Activated CD4-positive, alpha-beta T cell treated with anti-CD3 and anti-CD28 coated beads for 36 hours (primary cell): ENCODE measurements at places on chromosomes 5 and 9. TPM values are rescaled to one million over a fixed set of nuclear protein-coding genes. Genes with fewer than 3 reads are reported as not detected.

The MXD3 gene
- total RNA-seq: 27.2 TPM

DNA sequence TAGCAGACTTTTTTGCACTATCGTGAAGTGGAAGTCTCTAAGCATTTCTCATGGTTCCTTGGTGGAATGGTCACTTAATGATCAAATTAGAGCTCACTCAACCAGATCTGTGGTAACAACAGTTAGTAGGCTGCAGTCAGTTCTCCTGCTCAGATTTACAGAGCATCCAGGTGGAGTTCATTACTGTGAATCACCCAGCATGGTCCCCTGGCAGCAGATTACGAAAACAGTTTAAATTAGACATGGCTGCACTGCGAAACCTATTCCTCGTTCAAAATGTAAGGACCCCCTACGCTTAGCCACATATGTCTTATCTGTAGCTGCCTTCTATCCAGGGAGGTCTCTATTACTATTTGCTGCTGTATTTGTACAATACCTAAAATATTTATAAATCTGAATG is 823.6 kb upstream of the ARRDC3 start:
- no peak for DNase-seq

DNA sequence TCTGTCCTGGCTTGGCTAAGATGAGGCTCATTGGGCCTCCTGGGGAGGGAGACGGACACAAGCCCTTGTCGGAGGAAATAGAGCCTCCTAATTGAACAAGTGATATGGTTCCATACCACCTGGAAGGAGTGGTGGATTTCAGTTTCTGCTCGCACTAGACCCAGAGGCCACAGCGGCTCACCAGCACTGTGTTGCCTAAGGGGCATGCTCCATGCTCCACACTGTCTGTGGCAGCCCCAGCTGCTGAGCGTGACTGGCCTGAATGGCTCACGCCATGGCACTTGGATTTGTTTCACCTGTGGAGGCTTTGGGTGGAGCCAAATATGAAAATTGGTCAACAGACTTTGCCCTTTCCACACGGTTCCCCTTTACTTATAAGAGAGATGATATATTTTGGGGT is 181.1 kb downstream of the HSPA4 start:
- no peak for DNase-seq

DNA sequence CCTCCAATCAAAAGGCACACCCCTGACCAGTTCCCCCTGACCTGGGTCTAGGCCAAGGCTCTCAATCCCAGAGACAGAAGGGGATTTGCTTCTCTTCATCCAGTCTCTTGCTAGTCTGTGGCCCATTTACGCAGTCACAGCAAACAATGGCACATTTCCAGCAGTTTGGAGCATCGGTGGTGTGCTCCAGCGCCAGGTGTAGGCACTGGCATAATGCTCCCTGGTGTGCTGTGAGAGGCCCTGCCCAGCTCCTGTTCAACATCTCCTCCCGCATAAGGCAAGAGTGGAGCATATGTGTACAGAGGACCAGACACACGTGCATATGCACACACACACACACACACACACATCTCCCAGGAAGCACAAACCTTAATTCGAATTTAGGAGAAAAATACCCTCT is 79.5 kb upstream of the ERCC6L2 start:
- no peak for DNase-seq

DNA sequence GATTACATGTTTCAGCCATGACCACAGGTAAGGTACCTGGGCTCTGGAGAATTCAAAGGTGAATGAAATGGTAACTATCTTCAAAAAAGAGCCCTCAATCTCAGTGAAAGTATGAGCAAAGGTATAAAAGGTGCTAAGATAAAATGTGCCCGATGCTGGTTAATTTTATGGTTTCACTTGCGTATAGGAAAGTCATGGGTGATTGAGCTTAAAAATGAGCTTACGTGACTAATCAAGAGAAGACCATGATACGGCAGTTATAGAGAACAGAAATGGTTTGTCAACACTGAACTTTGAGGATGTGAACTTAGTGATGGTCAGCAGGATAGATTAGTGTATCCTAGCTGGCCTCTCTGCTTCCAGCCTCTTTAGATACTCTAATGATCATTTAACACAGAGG is 320.1 kb downstream of the DEPDC1B start:
- no peak for DNase-seq

The KCNN2 gene
- total RNA-seq: not detected

GRCh38 chr9:130305381-130305780 is 39.8 kb downstream of the HMCN2 start:
- no peak for DNase-seq
